Endothelial cell of umbilical vein (primary cell): ENCODE measurements at places on chromosomes 5 and 9. TPM values are rescaled to one million over a fixed set of nuclear protein-coding genes. Genes with fewer than 3 reads are reported as not detected.
A peak's percentile ranks its signal among the peaks of the same experiment; 100 is the strongest.

Gene HNRNPA0
- 37.5 and 37.9 TPM in 2 replicates for total RNA-seq

Gene MAMDC2
- 0.60 and 0.85 TPM in 2 replicates for total RNA-seq

GRCh38 chr5:73748510-73749400 is 122.8 kb downstream of the ARHGEF28 start:
- H3K27ac ChIP-seq: peak overlapping the region; percentile 48
- no peaks in the 10 kb centered on the region for H3K27me3 ChIP-seq
- peak overlapping the region; percentile 42 for H3K4me3 ChIP-seq
- H3K4me1 ChIP-seq: peaks cover 68% of the 10 kb centered on the region
- DNase-seq: peak; percentile 89

DNA sequence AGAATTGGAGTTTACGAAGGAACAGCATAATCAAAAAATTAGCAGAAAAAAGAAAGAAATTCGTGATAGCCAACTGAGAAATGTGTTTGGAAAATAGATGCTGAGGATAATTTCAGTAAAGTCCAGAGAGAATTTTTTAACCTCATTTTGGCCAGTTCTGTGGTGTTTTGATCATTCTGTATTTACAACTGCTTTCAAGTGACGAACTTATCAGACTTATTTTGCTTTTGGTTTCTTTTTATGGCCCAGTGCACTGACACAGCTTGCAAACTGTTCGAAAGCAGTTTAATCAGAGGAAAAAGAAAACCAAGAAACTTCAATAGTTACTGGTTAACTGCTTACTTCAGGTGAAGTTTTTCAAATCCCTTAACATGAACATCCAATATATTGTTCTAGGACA is 1.9 kb downstream of the SDHA start:
- H3K4me3 ChIP-seq: peak overlapping the region; percentile 86
- no peaks in the 10 kb centered on the region for H3K27me3 ChIP-seq
- DNase-seq: peak; percentile 59

Gene LCN1
- total RNA-seq: not detected in 2 replicates

DNA sequence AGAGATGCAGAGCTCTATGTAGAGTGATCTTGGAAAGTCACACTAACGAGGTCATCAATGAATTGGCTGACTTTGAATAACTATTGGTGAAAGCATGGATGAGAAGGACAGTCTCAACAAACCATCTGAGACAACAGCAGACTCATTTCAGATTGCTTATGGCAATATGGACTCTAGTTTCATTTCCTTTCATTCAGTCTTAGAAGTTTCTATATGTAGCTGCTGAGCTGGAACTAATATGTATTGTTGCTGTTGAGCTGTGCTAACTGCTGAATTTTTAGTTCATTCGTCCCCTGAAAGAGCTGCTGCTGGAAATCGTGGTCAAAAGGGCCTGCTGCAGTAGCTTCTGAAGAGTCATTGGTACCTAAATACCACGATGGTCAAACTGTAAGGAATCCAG is 31.3 kb downstream of the TNFSF15 start:
- peaks cover 20% of the 10 kb centered on the region for H3K4me1 ChIP-seq
- no peaks in the 10 kb centered on the region for H3K27me3 ChIP-seq
- no peak overlapping the region for H3K27ac ChIP-seq
- no peak for DNase-seq

Gene ADAMTS16
- not detected in 2 replicates for total RNA-seq

- DNase-seq: peak; percentile 16
- H3K4me3 ChIP-seq: peak overlapping the region; percentile 52
- peaks cover 4% of the 10 kb centered on the region for H3K4me1 ChIP-seq
- H3K27me3 ChIP-seq: peaks cover 13% of the 10 kb centered on the region
Observed at GRCh38 chr9:8856396-8857067, 1057.0 kb upstream of the DMAC1 start.

DNA sequence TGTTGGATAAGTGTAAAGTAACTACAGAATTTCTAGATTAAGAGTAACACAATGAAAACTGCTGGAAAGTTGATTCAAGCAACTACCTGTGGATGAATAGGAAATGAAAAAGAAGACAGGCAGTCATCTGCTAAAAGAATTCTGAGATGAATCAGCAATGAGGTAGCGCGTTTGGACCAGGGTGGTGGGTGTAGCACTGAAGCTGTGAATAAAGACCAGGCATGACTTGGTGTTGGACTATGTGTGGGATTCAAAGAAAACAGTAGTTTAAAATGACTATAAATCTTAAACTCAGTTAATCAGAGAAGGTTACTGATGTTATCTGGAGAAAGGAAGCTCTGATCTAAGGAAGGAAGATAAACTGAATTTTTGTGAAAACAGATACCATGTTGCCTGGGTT is 159.8 kb downstream of the FBN2 start:
- no peak overlapping the region for H3K4me3 ChIP-seq
- no peak overlapping the region for H3K27ac ChIP-seq
- DNase-seq: no peak

Gene RECK
- total RNA-seq: 14.1 and 14.5 TPM in 2 replicates

DNA sequence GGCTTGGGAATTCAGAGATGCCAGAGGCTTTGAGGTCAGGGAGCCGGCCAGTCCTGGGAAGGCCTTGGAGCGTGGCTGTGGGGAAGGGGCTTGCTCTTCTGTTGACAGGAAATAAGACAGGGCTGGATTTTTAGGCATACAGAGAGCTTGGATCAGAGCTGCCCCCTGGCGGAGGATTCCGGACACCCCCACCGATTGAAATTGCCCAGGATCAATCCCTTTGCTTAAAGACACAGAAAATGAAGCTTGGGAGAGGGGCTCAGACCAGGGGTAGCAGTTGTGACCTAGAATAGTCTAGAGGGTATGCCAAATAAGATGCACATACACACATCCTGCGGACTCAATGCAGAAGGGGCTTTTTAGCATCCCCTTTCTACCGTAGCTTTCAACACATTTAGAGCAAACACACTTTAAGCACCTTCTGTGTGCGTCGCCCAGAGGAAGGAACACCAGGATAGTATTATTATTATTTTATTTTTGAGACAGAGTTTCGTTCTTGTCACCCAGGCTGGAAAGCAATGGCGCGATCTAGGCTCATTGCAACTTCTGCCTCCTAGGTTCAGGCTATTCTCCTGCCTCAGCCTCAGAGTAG is 1.7 kb upstream of the NTMT1 start:
- H3K27me3 ChIP-seq: no peaks in the 10 kb centered on the region
- DNase-seq: peak; percentile 49
- H3K27ac ChIP-seq: no peak overlapping the region
- peaks cover 16% of the 10 kb centered on the region for H3K4me1 ChIP-seq
- H3K36me3 ChIP-seq: no peaks in the 10 kb centered on the region

DNA sequence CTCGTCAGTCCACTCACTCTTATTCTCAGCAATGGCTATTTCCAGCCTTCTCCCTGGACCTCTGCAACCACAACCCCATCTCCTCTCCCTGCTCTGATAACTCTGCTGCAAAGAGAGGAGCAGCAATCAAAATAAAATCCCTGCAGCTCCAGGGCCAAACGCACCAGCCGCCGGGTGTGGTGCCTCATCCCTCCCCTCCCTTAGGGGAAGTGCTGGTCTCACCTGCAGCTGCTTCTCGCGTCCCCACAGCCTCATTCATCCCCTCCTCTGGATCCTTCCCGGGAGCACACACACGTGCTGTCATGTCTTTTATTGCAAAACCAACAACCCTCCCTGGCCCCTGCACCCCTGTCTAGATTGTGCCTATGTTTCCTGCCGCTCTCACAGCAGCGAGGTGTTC is 77.8 kb downstream of the TENT4A start:
- H3K36me3 ChIP-seq: no peaks in the 10 kb centered on the region
- H3K27ac ChIP-seq: no peak overlapping the region
- DNase-seq: no peak
- H3K4me3 ChIP-seq: no peak overlapping the region
- no peaks in the 10 kb centered on the region for H3K4me1 ChIP-seq
- H3K27me3 ChIP-seq: no peaks in the 10 kb centered on the region

GRCh38 chr9:36828611-36829013 is 205.5 kb downstream of the PAX5 start:
- no peaks in the 10 kb centered on the region for H3K4me1 ChIP-seq
- H3K27me3 ChIP-seq: peaks cover 2% of the 10 kb centered on the region
- no peaks in the 10 kb centered on the region for H3K36me3 ChIP-seq
- no peak overlapping the region for H3K27ac ChIP-seq
- no peak overlapping the region for H3K4me3 ChIP-seq

- no peak overlapping the region for H3K4me3 ChIP-seq
- no peak overlapping the region for H3K27ac ChIP-seq
- DNase-seq: no peak
- no peaks in the 10 kb centered on the region for H3K36me3 ChIP-seq
- no peaks in the 10 kb centered on the region for H3K4me1 ChIP-seq
- no peaks in the 10 kb centered on the region for H3K27me3 ChIP-seq
Observed at GRCh38 chr5:115391780-115392179, 95.3 kb upstream of the CCDC112 start.

DNA sequence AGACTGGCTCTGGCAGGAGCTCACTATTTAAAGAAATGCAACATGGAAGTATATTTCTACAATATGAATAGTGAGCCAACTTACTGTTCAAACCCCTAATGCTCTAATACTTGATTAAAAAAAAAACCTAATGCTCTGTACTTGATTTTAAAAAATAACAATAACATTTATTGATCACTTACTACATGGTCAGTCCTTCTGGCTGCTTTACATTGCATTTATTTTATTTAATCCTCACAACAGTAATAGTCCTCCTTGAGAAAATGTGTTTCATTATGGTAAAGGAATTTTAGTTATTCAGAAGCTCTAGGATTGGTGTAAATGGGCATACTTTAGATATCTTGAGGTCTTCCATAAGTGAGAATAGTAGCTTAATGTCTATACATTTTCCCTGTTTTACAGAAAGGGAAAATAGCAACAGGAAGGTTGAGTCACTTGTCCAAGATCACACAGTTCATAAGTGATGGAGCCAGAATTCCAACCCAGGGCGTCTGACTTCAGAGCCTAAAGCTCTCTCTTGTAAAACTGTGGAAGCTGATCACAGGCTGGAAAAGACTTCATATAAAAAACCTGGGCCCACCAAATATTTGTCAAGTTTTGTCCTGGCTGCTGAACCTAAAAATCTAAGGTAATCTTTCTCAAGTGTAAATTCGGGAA is 1.0 kb downstream of the STARD4 start:
- peaks cover 33% of the 10 kb centered on the region for H3K4me1 ChIP-seq
- no peaks in the 10 kb centered on the region for H3K36me3 ChIP-seq
- no peaks in the 10 kb centered on the region for H3K27me3 ChIP-seq
- H3K4me3 ChIP-seq: peak overlapping the region; percentile 72
- peak overlapping the region; percentile 95 for H3K27ac ChIP-seq
